ENCODE measurements at places on chromosomes 16 and 17. TPM values are rescaled to one million over a fixed set of nuclear protein-coding genes. Genes with fewer than 3 reads are reported as not detected.
A peak's percentile ranks its signal among the peaks of the same experiment; 100 is the strongest.

DNA sequence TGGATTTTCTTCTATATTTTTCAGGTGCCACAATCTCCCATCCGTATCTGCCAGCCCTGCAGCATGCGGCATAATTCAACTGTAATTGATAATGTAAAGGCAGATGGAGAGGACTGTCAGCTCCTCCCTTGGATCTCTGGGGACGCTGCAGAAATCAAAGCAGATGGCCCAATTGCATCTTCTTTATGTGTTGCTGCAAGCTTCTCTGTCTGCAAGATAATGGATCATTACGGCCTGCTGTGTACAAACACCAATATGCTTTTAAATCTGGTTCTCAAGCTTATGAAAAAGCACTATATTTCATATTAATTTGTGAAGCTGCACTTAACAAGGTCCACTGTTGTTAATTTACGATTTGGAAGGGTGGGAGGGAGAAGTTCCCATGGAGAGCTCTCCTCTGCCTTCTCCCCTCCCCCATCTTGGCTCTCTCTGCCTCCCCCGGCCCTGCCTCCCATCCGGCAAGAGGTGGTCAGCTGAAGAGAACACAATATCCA is 607.5 kb downstream of the TOX3 start:
- no peaks in the 10 kb centered on the region for H3K27me3 ChIP-seq
- no peaks in the 10 kb centered on the region for H3K4me1 ChIP-seq
- no peak for DNase-seq
- H3K4me3 ChIP-seq = no peak overlapping the region
- no peak overlapping the region for H3K27ac ChIP-seq

GRCh38 chr16:69793526-69793925 is 31.4 kb downstream of the WWP2 start:
- peaks cover 39% of the 10 kb centered on the region for H3K36me3 ChIP-seq
- H3K4me1 ChIP-seq = no peaks in the 10 kb centered on the region
- no peak for DNase-seq
- H3K4me3 ChIP-seq = no peak overlapping the region
- H3K27me3 ChIP-seq = no peaks in the 10 kb centered on the region

- no peaks in the 10 kb centered on the region for H3K36me3 ChIP-seq
- DNase-seq = no peak
- H3K27ac ChIP-seq = no peak overlapping the region
Measured at GRCh38 chr16:82118749-82119148, 51.3 kb downstream of the MPHOSPH6 start.

DNA sequence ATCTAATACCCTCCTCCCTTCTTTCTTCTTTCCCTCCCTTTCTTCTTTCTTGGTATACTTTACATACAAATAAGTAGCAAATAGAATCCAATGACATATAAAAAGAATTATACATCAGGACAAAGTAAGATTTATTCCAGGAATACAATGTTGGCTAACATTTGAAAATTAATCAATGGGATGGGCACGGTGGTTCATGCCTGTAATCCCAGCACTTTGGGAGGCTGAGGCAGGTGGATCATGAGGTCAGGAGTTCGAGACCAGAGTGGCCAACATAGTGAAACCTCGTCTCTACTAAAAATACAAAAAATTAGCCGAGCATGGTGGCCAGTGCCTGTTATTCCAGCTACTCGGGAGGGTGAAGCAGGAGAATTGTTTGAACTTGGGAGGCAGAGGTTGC is 72.1 kb downstream of the BCAS3 start:
- no peak overlapping the region for H3K4me3 ChIP-seq
- peaks cover 4% of the 10 kb centered on the region for H3K36me3 ChIP-seq
- H3K27ac ChIP-seq = no peak overlapping the region
- no peaks in the 10 kb centered on the region for H3K4me1 ChIP-seq
- H3K27me3 ChIP-seq = no peaks in the 10 kb centered on the region

- H3K4me1 ChIP-seq = peaks cover 45% of the 10 kb centered on the region
- peak; percentile 93 for DNase-seq
- H3K36me3 ChIP-seq = peaks cover 32% of the 10 kb centered on the region
- H3K27me3 ChIP-seq = no peaks in the 10 kb centered on the region
Measured at GRCh38 chr17:80219013-80219762, 945 bp downstream of the SGSH start.

DNA sequence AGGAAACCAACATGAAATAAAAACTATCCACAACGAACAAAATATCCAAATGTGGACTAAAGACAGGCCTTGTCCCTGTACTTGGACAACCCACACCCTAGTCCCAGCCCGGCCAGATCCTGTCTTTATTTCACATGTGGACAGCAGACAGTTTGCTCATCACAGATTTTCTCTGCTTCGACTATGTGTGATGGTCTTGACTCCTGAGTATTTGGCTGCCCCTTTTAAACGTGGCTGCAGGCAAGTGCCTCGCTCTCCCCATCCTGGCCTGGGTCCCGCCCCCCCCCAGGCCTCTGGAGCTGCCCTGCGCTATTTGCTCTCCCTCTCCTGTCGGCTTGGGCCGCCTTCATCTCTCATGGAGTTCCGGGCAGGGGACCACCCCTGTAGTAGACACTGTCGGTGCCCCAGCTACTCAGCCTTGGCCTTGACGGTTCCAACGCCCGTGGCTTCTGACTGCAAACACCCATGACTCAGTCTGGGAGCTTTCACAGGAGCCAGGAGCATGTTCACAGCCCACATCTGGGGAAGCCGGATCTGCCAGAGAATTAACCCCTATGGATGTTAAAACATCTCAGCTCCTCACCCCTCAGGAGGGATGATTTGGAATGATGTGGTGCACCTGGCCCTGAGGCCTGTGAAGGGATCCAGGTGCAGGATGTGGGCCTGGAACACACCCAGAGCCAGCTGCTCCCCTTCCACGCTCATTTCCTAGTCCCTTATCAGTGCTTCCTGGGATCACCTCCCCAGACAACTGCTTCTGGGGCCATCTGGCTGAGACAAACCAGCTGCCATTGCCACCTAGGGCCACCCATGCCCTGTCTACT is 229.7 kb upstream of the RPL38 start:
- H3K4me3 ChIP-seq = no peak overlapping the region
- DNase-seq = no peak
- H3K4me1 ChIP-seq = no peaks in the 10 kb centered on the region
- no peaks in the 10 kb centered on the region for H3K36me3 ChIP-seq
- no peak overlapping the region for H3K27ac ChIP-seq
- peaks cover 11% of the 10 kb centered on the region for H3K27me3 ChIP-seq

DNA sequence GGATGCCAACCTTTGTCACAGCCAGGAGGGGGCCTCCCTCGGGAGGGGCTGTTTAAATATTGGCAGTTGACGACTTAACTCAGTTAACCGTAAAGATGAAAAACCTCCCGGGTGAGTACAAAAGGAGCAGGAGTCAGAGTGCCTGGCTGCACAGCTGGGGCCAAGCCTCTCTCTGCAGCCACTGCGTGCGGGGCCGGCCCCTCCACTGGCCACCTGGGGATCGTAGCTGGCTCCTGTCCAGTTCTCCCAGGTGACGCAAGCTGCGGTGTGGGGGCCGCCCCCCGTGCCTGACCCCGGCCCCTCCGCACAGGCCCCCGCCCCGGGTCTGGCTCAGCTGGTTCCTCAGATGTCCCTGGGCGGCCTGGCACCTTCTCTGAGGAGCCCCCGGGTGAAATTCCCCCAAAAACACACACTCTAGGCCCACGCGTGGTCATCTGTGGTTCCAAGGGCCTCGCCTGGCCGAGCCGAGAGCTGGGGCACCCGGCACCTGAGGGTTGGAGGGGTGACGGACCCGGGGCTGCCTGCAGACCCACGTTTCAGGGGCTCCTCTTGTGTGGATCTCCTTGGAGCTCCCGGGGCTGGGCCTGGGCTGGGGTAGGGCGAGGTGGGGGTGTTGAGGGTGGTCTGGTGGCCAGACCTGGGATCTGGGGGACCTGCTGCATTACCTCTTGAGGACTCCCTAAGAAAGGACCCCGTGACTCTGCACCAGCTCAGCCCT is 7.4 kb upstream of the CACNA1H start:
- no peaks in the 10 kb centered on the region for H3K27me3 ChIP-seq
- no peak overlapping the region for H3K4me3 ChIP-seq
- no peaks in the 10 kb centered on the region for H3K4me1 ChIP-seq
- DNase-seq = no peak
- no peak overlapping the region for H3K27ac ChIP-seq

GRCh38 chr17:41063449-41063848 is 2.2 kb downstream of the KRTAP2-4 start:
- DNase-seq = no peak
- H3K36me3 ChIP-seq = no peaks in the 10 kb centered on the region
- no peak overlapping the region for H3K27ac ChIP-seq

The MPV17L gene
- not detected for total RNA-seq

The OR3A3 gene
- total RNA-seq = not detected

The LPO gene
- total RNA-seq = not detected

The SOX8 gene
- 2.3 TPM for total RNA-seq

Data from CD4-positive, alpha-beta T cell (primary cell).